GM13977 (cell line): ENCODE measurements at places on chromosomes 3 and 15.

GRCh38 chr3:94616833-94617232 is 554.0 kb downstream of the NSUN3 start:
- DNase-seq, result no peak

DNA sequence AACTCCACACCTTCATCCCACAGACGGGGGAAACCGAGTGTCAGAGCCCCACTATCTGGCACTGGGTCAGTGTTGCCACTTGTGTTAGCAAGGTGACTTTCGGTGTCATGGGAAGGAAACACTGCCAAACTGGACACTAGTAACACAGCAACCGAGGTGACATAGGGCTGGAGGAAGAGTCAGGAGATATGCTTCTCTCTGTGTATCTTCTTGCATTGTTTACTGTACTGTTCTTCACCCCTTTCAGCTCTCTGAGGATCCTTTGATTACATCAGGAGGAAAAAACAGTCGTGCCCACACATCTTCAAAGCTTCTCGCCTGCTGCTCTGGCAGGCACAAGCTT is 109.4 kb upstream of the RAD18 start:
- DNase-seq, result no peak

- no peak for DNase-seq
Measured at GRCh38 chr15:73787621-73788020, 34.5 kb upstream of the INSYN1 start.

DNA sequence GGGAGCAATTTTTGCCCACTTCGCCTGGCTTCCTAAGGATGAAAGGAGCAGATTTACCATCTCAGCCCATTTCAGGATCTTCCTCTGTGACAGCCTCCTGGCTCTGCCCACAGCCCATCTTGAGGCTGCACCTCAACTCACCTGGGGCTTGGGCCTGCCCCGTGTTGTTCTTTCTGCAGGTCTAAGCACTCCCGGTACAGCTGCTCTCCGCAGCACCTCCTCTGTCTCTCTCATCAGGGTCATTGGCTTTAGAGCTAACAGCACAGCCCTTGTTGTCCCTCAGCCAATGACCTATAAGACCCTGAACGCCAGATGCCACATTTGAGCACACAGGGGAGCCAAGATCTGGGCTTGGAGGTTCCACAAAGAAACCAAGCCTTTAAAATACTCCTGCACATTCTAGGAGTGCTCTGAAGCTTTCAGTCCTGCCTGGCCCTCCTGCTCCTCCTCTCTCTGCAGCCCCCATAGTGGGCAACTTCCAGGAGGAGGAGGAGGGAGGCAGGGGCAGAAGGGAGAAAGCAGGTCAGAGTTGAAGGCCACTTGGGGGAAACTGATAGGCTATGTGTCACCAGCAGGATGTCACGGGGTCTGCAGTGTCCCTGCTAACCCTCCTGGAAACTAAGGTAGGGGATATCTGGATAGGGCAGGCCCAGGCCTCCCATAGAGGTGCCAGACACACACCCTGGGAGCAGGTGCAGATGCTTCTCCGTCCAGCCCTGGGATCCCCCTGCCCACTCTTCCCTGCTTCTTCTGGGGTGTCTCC is 115.6 kb downstream of the ETFA start:
- no peak for DNase-seq

- no peak for DNase-seq
Measured at GRCh38 chr15:101532865-101533264, 43.4 kb upstream of the PCSK6 start.
